ENCODE measurements at places on chromosomes 7 and 10. TPM values are rescaled to one million over a fixed set of nuclear protein-coding genes. Genes with fewer than 3 reads are reported as not detected.

GRCh38 chr10:116281775-116282174 is 8.8 kb upstream of the GFRA1 start:
- H3K36me3 ChIP-seq = no peaks in the 10 kb centered on the region
- peaks cover 8% of the 10 kb centered on the region for H3K27me3 ChIP-seq
- no peak for DNase-seq
- H3K27ac ChIP-seq = no peak overlapping the region

DNA sequence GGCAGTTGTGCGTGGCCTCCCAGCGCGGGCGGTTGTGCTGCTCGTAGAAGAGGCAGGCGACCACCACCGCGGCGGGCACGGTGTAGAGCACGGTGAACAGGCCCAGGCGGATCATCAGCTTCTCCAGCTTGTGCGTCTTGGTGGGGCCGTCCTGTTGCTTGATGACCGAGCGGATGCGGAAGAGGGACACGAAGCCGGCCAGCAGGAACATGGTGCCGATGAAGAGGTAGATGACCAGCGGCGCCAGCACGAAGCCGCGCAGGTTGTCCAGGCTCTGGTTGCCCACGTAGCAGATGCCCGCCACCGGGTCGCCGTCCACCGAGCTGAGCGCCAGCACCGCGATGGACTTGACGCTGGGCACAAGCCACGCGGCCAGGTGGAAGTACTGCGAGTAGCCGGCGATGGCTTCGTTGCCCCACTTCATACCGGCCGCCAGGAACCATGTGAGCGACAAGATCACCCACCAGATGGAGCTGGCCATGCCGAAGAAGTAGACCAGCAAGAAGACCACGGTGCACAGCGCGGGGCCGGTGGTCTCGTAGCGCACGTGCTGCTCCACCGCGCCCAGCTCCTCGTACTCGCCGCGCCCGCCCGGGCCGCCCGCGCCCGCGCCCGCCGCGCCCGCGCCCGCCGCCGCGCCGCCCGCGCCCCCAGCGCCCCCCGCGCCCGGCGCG is 2.2 kb downstream of the FZD8 start:
- no peak overlapping the region for H3K27ac ChIP-seq
- H3K4me1 ChIP-seq = peaks cover 21% of the 10 kb centered on the region
- peak overlapping the region; percentile 38 for H3K4me3 ChIP-seq
- DNase-seq = no peak
- no peaks in the 10 kb centered on the region for H3K36me3 ChIP-seq

GRCh38 chr7:111392294-111392693 is 170.0 kb downstream of the IMMP2L start:
- H3K4me1 ChIP-seq = no peaks in the 10 kb centered on the region
- DNase-seq = no peak
- no peak overlapping the region for H3K27ac ChIP-seq
- H3K36me3 ChIP-seq = peaks cover 28% of the 10 kb centered on the region
- H3K27me3 ChIP-seq = no peaks in the 10 kb centered on the region

GRCh38 chr7:131321656-131322055 is 6.0 kb upstream of the MKLN1 start:
- H3K36me3 ChIP-seq = peaks cover 3% of the 10 kb centered on the region
- H3K4me3 ChIP-seq = no peak overlapping the region
- peaks cover 31% of the 10 kb centered on the region for H3K4me1 ChIP-seq
- no peak overlapping the region for H3K27ac ChIP-seq

Gene TCF7L2
- total RNA-seq = 2.0 TPM

- no peak overlapping the region for H3K4me3 ChIP-seq
- no peak for DNase-seq
- H3K36me3 ChIP-seq = no peaks in the 10 kb centered on the region
- peaks cover 3% of the 10 kb centered on the region for H3K27me3 ChIP-seq
- no peaks in the 10 kb centered on the region for H3K4me1 ChIP-seq
Observed at GRCh38 chr7:112112822-112113255, 93.4 kb downstream of the DOCK4 start.

DNA sequence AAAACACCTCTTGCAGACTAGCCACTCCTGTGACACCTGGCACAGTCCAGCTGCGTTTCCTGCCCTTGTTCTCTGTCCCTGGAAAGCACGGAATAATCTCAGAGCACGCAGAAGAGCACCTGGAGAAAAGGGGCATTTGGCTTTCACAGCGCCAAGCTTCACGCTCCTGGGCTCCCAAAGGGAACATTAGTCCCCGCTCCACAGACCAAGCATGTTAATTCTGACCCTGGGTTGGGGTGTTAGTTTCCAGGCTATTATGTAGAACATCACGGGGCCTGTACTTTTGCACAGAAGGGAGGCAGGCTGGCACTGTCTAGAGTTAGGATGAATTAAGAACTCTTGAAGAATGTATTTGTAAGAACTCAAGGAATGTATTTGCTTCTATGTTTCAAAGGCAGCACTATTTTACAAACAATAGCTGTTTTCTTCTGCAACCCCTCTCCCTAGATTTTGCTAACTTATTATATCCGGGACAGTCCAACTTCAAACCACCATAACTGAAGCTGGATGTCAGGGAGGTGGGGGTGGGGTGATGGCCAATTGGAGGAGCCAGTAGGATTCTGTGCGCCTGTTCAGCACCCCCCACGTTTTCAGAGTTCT is 62.2 kb upstream of the TRIM8 start:
- H3K36me3 ChIP-seq = no peaks in the 10 kb centered on the region
- no peak for DNase-seq
- no peaks in the 10 kb centered on the region for H3K27me3 ChIP-seq
- H3K4me3 ChIP-seq = no peak overlapping the region

GRCh38 chr7:6012355-6013104 is 3.5 kb downstream of the AIMP2 start:
- no peaks in the 10 kb centered on the region for H3K27me3 ChIP-seq
- H3K4me1 ChIP-seq = peaks cover 46% of the 10 kb centered on the region
- no peak overlapping the region for H3K27ac ChIP-seq
- no peak overlapping the region for H3K4me3 ChIP-seq
- peaks cover 25% of the 10 kb centered on the region for H3K36me3 ChIP-seq
- DNase-seq = no peak

DNA sequence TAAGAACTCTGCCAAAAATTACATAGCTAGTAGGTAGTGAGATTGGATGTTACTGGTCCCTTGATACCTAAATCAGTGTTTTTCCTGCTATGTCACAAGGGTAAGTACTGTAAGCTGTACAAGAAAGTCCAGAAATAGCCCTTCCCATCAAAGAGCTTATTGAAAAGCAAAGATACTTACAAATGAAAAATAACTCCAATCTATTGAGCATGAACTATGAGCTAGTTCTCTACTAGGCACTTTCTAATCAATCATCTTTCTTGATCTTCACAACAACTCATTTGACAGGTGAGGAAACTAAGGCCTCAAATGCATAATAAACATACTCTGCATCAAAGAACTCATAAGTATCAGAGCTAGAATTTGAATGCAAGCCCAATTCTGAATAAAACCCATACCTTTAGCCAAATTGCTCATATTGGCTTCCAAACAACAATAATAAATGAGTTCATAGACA is 249.8 kb upstream of the TCF7L2 start:
- no peak for DNase-seq
- peaks cover 12% of the 10 kb centered on the region for H3K36me3 ChIP-seq
- H3K27me3 ChIP-seq = no peaks in the 10 kb centered on the region
- H3K4me3 ChIP-seq = no peak overlapping the region

Gene ANXA8L1
- not detected for total RNA-seq

- no peaks in the 10 kb centered on the region for H3K4me1 ChIP-seq
- no peak overlapping the region for H3K27ac ChIP-seq
- H3K36me3 ChIP-seq = no peaks in the 10 kb centered on the region
- no peak overlapping the region for H3K4me3 ChIP-seq
Observed at GRCh38 chr10:123870260-123870659, 21.3 kb downstream of the CPXM2 start.

DNA sequence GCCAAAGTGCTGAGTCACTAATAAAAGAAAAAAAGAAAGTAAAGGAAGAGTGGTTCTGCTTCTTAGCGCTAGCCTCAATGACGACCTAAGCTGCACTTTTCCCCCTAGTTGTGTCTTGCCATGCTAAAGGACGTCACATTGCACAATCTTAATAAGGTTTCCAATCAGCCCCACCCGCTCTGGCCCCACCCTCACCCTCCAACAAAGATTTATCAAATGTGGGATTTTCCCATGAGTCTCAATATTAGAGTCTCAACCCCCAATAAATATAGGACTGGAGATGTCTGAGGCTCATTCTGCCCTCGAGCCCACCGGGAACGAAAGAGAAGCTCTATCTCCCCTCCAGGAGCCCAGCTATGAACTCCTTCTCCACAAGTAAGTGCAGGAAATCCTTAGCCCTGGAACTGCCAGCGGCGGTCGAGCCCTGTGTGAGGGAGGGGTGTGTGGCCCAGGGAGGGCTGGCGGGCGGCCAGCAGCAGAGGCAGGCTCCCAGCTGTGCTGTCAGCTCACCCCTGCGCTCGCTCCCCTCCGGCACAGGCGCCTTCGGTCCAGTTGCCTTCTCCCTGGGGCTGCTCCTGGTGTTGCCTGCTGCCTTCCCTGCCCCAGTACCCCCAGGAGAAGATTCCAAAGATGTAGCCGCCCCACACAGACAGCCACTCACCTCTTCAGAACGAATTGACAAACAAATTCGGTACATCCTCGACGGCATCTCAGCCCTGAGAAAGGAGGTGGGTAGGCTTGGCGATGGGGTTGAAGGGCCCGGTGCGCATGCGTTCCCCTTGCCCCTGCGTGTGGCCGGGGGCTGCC is at the start of gene IL6:
TSS of gene IL6 (plus strand) at position 294 of the 807 bp plus-strand sequence. CDS start at position 357, 63 bp downstream.
- peak within 1 kb of the TSS; percentile 89 for H3K27ac ChIP-seq
- H3K4me1 ChIP-seq = peaks cover 30% of the 10 kb centered on the region
- peak; percentile 47 for DNase-seq
